Activated CD8-positive, alpha-beta memory T cell treated with anti-CD3 and anti-CD28 coated beads for 1 hour (primary cell): ENCODE measurements at places on chromosomes 2 and 18.

DNA sequence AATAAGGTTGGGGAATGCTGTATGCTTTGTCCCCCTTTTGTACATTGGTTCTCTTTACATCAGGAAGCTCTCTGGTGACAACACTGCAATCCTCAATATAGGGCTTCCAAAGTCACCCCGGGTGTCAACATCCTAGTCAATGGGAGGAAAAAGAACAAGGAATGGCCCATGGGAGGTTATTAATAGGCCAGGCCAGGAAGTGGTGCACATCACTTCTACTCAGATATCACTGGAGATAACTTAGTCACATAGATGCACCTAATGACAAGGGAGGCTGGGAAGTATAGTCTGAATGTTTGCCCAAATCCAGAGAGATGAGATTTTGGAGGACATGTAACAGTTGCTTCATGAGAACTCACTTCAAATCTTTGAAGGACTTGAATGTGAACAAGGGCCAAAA lies 274.7 kb downstream of the DYSF start:
- DNase-seq, result no peak

- no peak for DNase-seq
These were observed 110.0 kb downstream of the INSIG2 start for GRCh38 chr2:118198268-118198667.

DNA sequence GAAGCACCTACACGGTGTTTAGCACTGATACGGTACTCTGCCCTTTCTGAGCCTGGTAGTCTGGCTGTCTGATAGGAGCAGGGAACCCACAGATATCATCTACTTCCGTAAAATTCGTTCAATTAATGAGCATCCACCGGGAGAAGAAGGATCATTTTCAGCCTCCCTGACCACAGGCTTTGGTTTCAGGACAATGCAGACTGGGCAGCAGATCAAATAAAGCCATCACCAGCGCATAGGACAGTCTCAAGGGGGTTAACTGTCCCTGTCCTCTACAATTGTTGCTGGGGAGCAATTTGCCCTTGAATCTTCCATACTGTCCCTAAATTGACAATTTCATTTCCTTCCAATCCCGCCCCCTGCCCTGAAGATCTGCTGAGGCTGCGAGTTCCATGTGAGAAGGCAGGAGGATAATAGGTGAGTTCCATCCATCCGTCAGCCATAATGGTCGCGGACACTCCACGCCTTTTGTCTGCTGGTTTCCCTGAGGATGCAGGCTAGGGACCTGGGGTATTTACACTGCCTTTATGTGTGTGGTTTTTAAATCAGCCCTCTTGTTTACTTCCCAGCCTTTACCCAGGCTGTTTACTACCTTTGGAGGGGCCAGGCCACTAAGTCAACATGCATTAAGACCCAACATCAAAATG lies 110.0 kb downstream of the MYCN start:
- DNase-seq, result no peak

DNA sequence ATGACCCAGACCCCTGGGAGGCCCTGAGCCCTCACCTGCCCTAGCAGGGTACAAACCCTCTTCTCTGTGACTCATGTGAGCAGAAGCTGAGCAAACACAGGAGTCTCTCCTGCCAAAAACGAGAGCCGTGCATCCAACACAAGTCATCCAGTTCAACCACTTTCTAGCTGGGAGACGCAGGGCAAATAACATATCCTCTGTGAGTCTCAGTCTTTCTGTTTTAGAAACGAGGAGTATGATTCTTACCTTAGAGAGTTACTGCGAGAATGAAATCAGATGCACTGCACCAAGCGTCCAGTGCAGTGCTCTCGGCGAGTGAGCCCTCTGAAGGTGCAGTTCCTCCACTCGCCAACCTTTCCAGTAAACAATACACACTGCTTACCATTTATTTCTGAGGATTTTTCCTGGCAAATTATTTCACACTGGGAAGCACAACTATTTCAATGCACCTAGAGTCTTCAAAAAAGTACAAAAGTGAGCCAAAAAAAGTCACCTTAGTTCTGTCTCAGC lies 331.8 kb upstream of the MYT1L start:
- no peak for DNase-seq

DNA sequence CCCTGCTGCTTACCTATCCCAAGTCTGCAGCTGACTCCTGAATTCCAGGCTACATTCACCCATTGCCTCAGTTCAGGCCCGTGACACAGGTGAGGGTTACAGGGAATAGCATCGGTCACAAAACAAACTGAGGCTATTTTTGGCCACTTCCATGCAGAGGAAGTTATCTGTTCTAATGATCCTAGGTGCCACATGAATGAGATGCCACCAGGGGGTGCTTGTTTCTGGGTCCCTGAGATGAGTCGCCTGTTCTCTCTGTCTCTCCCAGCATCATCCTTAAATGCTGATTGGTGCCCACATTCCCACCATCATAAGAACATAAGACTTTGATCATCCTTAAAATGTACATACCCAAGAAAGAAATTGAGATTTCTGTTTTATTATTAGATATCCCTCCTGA lies 119.0 kb upstream of the CELF4 start:
- no peak for DNase-seq

DNA sequence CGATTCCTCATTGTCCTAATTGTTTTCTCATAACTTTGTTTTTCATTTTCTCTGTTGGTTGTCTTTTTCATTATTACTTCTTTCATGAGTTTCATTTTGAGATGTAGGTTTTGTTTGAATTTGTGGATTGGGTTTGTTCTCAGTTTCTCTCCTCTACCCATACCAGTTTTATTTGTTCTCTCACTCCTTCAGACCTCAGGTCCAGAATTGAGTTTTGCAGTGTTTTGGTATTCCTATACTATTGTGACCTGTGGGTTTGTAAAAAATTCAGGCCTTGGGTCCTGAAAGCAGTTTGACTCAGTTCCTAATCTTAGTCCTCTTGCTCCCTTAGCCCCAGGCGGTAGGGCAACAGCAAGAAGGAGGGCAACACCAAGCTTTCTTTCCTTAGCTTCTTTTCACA lies 28.3 kb upstream of the UBE2E3 start:
- DNase-seq, result no peak

DNA sequence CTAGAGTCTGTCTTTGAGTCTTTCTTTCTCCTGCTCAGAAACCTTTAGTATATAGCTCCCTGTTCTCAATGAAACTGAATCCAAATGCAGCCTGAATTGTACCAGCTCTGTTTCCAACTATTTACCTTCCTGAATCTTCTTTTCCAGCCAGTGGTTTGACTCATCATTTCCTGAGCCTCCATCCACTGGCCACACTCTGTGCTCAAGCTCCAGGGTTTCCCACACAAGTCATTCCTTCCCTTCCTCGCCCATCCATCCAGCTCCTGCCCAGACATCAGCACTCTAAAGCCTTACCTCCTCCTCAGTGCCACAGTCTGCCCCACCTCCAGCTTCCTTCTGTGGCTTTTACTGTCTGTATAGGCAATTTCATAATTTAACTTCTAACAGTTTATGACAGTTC lies 233.6 kb upstream of the RASGRP3 start:
- DNase-seq, result no peak

- DNase-seq, result no peak
These were observed 184.8 kb upstream of the STON1 start for GRCh38 chr2:48345176-48345575.

DNA sequence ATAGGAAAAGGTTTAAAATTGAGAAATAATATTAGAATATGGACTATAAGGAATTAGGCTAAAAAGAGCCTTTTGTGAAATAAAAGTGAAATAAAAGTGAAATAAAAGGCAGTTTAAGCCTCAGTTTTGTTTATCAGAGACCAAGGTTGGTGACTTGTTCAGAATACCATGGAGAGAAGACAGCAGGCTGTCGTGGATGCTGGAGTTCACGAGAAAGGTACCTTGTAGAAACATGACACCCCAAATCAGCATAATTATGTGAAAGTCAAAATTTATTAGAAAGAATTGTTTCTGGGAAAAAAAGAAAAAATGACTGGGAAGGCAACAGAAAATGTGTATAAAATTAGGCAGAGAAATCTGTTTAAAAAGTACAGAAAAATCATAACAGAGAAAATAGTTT lies 46.5 kb upstream of the SPAG16 start:
- DNase-seq, result no peak

DNA sequence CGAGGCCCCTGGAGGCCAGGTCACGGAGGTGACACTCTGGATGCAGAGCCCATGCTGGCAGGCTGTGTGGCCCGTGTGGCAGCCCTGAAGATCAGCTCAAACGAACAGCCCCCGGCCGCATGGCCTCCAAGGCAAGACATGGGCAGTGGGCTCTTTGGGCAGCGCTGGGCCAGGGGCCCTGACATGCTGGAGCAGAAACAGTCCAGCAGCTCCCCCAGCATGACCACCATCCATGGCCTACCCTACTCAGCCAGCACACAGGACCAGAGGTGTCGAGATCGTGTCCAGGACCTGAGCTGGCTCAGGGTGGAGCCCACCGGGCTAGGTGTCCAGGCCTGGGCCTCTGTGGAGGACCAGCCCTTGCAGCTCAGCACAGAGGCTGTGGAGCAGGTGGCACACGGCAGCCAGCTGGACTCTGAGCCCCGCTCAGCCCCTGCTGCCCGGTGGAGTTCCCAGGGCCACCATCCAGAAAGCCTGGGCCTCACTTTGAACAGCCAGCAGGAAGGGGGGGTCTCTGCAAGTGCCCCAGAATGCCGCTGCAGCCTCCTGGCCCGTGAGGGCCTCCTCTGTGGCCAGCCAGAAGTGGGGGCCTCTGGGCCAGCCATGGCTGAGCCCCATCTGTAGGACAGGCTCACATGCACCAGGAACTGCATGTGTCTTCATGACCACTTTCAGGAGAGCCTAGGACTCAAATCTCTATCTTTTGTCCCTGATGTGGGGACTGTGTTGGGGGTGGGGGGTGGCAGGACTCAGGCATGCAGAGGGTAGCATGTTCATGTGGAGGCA lies 8.9 kb downstream of the AMER3 start:
- no peak for DNase-seq
